SIG-M5 (cell line): ENCODE measurements at places on chromosomes 2 and 18.

DNA sequence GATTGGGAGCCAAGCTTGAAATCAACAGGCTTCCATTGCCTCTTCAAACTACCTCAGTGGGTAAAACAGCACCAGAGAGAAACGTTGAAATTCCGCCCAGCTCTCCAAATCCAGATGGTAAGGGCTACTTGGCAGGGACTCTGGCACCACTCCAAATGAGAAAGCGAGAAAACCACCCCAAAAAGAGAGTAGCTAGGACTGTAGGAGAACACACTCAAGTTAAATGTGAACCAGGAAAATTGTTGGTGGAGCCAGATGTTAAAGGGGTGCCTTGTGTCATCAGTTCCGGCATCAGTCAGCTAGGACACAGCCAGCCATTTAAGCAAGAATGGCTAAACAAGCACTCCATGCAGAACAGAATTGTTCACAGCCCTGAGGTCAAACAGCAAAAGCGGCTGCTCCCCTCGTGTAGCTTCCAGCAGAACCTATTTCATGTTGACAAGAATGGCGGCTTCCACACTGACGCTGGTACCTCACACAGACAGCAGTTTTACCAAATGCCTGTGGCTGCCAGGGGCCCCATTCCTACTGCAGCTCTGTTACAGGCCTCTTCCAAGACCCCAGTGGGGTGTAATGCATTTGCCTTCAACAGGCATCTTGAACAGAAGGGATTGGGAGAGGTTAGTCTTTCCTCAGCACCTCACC, 167.3 kb downstream of the ASXL3 start:
- no peak for DNase-seq

GRCh38 chr2:160719116-160719515, 225.5 kb upstream of the RBMS1 start:
- DNase-seq: no peak

GRCh38 chr2:216927163-216927562, 67.3 kb upstream of the TNP1 start:
- DNase-seq: no peak

- DNase-seq: no peak
Measured at GRCh38 chr2:158667586-158667985, 127.5 kb upstream of the DAPL1 start.

GRCh38 chr18:74990563-74991081, 218.3 kb downstream of the PTGR3 start:
- DNase-seq: no peak

DNA sequence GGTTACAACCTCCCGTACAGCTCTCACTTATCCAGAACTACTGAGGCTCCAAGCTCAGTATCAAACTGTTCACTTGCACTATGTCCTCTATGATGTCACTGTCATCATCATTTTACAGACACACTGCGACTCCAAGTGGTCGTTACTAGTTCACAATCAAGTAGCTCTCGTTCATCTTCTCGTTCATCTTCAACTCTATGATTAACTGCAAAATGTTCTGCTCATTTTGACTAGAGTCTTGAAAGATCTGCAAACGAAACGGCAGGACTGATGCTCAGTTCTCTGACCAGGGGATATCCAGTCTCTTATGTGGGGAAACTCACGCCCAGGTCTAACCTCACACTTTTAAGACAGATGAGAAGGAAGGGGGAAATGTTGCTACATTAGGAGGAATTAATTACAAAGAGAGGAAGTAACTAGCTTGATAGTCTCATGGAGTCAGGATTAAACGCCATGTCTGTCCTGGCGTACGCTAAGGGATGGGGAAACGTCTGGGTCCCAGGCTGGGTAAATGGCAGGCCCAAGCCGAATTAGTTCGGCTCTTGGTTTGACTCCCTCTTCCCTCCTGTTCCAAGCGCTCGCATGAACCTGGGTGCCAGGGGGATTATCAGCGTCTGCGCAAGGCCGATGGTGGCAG, 794 bp upstream of the CHCHD5 start:
- DNase-seq: peak; percentile 18
